ENCODE measurements at places on chromosomes 12 and 14.
A peak's percentile ranks its signal among the peaks of the same experiment; 100 is the strongest.

DNA sequence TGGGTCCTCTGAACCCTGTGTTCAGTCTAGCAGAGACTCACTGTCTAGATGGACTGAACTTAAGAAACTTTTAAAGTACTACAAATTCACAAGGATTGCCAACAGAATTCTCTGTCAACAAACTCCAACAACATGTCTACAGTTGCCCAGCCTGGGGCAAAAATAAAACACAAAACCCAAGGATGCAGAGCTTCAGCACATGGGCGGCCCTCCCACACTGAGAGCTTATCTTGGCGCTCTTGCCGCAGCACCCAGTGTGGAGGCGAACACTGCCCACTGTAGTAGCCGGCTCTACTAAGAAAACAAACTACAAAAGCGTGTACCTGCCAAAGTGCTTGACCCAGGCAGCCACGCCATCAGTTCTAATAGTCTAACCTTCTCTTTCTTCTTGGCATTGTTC lies 66.7 kb downstream of the PTPN21 start:
- no peak for DNase-seq

- DNase-seq, result no peak
Observed at GRCh38 chr14:96380735-96381134, 11.2 kb upstream of the AK7 start.

- peak; percentile 36 for DNase-seq
Observed at GRCh38 chr14:105700622-105701288, 174.4 kb downstream of the TMEM121 start.

DNA sequence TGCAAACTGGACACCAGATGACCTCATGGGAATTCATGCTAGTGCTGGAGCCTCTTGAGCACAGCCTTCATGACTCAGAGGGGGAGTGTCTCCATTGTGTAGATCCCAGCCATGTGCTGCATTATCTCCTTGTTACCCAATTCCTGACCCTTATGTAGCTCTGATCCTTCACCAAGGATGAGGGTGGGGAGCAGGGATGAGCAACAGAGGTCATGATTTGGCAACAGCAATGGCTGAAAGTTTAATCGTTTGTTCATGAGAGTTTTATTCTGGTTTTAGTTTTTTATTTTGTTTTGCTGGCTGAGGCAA lies 9.5 kb upstream of the BDKRB1 start:
- peak; percentile 98 for DNase-seq

- DNase-seq, result no peak
Observed at GRCh38 chr12:54220567-54220966, 31.8 kb upstream of the SMUG1 start.

- no peak for DNase-seq
Observed at GRCh38 chr12:108910336-108910735, 30.4 kb downstream of the DAO start.

DNA sequence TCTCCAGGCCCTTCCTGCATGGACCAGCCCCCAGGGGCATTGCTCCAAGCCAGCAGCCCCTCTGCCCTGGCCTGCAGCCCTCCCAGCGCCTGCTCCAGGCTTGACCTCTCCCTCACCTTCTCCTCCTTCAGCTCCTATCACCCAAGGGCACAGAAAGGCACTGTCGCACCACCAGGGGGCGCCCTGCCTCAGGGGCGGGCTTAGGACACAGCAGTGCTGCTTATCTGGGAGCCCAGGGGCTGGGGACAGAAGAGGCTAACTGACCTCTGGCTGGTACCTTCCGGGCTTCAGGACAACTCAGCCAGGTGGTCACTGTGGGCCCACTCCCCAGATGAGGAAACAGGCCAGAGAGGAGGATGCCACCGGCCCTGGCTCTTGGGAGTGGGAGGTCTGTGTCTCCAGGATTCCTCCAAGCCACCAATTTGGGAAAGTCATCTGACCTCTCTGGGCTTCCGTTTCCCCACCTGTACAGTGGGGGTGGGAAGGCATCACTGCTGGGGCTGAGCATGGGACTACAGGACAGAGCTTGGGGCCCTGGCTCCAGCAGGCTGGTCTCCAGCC lies 25.3 kb upstream of the GPR132 start:
- peak; percentile 86 for DNase-seq

GRCh38 chr14:91159182-91159581 lies 45.3 kb downstream of the DGLUCY start:
- DNase-seq, result peak; percentile 45

GRCh38 chr12:121793440-121793837 lies at the start of gene RHOF:
TSS of gene RHOF (minus strand) at chr12:121793688. CDS start at chr12:121793633, 55 bp downstream.
- DNase-seq, result peak; percentile 42
